ENCODE measurements at places on chromosomes 2 and 18.

DNA sequence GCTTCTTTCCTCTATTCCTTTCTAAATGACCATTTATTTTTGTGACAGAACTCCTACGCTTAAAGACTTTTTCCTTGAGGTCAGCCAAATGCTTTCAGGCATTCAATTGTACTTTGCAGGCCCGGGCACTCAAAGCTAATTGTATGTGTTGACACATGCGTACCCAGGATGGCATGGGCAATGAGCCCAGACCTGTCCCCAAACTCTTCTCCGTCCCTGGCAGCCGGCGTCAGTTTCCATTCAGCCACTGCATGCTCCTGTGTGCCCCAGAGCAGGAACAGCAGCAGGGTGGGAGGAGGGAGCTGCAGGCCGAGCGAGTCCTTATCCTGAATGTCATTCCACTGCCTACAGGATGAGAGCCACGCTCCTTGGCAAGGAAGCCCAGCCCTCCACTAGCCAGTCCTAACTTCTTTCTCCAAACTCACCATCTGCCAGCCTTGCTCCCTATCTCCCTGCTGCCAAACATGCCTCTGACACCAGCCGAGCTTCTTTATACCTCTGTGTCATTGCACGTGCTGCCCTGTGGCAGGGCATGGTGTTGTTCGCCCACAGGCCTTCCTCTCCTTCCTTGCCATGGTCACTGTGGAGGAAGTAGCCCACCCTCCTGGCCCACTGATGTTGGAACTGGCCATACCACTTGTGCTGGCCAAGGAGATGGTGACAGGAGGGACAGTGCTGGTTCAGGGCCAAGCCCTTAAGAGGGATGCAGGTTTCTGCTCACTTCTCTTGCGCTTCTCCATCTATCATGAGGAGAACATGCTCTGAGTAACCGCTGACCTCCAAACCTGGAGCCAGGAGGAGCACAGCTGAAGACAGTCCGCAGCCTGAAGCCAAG lies 116.9 kb upstream of the FHL2 start:
- no peak for DNase-seq

DNA sequence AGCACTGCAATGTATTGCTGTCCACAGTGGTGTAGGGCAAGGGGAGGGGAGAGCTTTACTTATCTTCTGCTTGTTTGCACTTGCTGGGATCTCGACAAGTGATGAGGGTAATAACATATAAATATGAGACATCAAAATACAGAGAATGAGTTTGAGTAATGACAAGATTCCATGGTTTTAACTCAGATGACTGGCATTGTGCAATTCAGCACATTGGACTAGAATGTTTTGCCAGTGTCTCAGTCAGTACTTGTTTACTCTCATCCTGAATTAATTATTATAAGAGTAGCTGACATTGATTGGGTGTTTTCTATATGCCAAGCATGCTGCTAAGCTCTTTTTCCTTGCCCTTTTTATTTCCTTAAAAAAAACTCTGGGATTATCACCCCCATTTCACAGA lies 306.7 kb upstream of the MMADHC start:
- DNase-seq = no peak

DNA sequence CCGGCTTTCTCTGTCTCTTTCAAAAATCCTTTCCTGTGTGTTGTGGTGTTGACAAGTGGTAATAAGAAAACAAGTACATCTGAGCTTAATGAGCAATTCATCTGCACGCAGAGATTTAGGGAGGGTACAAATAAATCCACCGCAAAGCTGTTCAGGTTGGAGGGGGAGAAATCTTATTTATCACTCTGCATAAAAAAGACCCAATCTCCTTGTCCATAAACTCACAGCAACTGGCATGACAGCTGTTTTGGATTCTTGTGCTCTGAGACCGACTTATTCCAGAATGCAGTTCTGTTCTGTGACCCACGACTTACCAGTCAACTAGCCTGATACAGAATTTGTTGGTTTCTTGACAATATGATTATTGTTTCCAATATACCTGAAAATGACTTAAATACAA lies 380.1 kb downstream of the SOX11 start:
- DNase-seq = no peak

- DNase-seq = no peak
Observed at GRCh38 chr2:74575320-74575719, 20.8 kb downstream of the DOK1 start.

DNA sequence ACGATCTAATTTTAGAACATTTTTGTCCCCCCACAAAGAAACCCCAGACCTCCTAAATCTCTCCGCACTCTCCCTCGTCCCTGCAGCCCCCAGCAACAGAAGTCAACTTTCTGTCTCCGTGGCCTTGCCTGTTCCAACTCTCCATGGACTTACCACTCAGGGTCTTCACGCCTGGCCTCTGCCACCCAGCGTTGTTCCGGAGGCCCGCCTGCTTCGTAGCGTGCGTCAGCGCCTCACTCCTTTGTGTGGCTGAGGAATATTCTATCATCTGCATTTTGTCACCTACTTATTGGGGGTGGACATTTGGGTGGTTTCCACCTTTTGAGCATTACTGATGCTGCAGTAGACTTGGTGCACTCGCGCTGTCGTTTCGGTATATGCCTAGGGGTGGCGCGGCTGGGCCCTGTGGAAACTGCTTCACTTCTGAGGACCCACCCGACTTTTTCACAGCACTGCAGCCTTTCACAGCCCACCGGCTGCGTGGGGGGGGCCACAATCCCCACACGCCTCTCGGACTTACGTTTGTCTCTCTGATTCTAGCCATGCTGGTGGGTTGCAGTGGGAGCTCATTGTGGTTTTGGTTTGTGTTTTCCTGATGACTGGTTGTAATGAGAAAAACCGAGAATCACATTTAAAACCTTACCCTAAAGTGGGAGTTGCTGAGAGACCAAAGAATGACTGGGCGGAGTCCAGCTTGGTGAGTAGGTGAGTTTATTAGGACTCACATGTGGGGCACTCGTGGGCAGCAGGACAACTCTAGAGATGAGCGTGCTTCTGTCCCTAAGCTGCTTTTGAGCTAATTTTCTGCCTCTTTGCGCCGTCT lies 1.4 kb upstream of the HSBP1L1 start:
- DNase-seq = peak; percentile 65

- no peak for DNase-seq
Observed at GRCh38 chr2:173028671-173029070, 47.0 kb upstream of the MAP3K20 start.

- DNase-seq = peak; percentile 19
Observed at GRCh38 chr2:26298638-26299393, 47.1 kb upstream of the SELENOI start.

DNA sequence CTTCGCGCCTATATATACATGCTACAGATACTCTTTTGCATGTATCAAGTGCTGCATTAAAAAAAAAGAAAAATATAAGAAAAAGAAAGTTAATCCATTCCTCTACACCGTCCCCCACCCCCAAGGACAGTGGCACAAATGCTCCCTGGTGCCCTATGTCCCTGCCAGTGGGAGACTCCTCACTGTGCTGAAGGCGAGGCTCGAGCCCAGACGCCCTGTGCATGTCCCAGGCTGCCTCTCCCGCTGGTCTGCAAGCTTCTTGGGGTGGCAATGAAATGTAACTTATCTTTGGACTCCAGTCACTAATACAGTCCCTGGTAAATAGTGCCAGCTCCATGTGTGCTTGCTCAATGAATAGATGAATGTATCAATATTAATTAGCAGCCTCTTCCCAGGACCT lies 185.6 kb upstream of the SMAD2 start:
- DNase-seq = no peak

GRCh38 chr2:199848389-199849130 lies 2.4 kb downstream of the FTCDNL1 start:
- DNase-seq = no peak

- DNase-seq = no peak
Observed at GRCh38 chr2:101241158-101241557, 11.5 kb upstream of the CNOT11 start.

DNA sequence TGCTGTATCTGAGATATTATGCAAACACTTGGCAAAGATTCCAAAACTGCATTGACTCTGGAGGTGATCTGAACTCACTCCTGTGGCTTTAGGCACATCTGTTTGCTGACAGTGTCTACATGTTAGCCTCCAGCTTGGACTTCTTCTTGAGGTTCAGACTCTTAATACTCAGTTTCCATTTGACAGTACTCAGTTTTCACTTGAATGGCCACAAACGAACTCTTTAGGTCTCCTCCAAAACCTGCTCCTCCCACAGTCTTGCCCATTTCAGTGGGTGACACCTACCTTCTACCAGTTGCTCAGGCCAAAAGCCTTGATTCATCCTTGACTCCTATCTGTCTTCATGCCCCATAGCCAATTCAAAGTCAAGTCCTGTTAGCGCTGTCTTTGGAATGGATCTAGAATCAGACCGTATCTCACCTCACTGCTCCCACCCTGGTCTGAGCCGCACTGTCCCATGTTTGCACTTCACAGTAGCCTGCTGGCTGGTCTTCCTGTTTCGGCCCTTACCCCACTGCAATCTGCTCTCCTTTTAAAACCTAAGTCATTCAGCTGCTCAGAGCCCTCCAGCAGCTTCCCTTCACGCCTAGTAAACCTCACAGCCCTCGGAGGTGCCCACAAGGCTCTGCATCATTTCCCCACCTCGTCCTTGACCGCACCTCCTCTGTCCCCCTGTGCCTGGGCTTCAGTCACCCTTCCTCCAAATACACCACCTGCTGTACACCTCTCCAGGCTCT lies 10.5 kb downstream of the ATG16L1 start:
- DNase-seq = no peak

GRCh38 chr18:76506974-76507764 lies 12.1 kb upstream of the ZNF516 start:
- no peak for DNase-seq

DNA sequence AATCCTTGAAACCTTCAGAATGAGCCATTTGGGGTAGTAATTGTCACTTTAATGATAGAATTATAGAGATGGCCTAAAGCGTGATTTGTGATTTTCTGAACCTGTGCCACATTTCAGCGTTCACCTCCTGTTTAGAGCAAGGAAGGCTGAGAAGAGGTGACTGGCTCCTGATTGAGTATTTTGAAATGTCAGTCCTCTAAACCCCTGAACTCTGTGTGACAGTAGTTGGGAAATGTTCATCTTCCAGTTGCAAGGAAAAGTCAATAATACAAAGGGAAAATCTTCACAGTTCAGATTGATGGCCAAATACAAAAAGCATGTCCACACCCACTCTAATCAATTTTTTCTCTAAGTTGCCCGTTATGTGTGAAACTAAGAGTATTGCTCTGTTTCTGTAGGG lies 305.2 kb downstream of the ARHGAP15 start:
- no peak for DNase-seq

GRCh38 chr2:239507576-239508258 lies 106.9 kb upstream of the HDAC4 start:
- no peak for DNase-seq

GRCh38 chr2:138267161-138267901 lies 234.2 kb upstream of the SPOPL start:
- DNase-seq = no peak

- no peak for DNase-seq
Observed at GRCh38 chr2:74502147-74502719, 2.8 kb upstream of the LBX2 start.

GRCh38 chr2:159613651-159614285 lies 2.6 kb downstream of the BAZ2B start:
- no peak for DNase-seq

- DNase-seq = no peak
Observed at GRCh38 chr2:134124047-134124753, 129.7 kb upstream of the MGAT5 start.

GRCh38 chr2:48905696-48906095 lies 150.2 kb upstream of the LHCGR start:
- DNase-seq = no peak

DNA sequence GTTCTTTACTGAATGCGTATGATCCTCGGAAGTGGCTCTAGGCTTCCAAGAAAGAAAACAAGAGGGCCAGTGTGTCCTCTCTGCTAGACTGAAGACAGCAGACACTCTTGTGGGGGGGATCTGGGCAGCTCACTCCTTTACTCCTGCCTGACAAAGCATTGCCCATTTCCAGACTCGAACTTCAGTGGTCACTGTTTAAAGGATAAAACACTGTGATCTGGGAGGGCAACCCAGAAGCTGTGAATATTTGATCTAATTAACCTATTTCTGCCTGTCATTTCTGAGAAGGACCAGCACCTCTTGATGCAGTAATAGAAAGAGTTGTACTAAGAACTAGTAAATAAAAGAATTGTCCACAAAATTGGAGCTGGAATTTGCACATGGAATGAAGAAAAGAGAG lies 24.5 kb upstream of the CCDC68 start:
- DNase-seq = no peak

GRCh38 chr2:210189452-210190138 lies 18.4 kb upstream of the KANSL1L start:
- no peak for DNase-seq

DNA sequence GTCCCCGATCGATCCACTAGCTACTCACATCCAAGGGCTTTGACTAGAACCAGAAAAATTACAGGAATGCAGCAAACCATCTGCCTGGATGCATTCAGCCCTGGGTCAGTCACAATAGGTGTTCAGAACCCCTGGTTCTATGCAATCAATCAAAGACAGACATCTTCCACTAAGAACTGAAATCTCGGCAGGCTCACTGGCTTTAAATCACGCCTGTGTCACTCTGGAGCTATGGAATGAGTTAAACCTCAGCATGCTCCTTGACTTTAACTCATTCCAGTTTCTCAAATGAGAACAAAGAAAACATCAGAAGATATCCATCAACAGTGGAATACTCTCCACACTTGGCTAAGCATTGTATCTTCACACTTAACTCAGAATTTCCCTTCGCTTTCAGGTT lies 68.1 kb upstream of the SPTBN1 start:
- no peak for DNase-seq

GRCh38 chr18:60145776-60146175 lies 226.8 kb downstream of the MC4R start:
- no peak for DNase-seq

DNA sequence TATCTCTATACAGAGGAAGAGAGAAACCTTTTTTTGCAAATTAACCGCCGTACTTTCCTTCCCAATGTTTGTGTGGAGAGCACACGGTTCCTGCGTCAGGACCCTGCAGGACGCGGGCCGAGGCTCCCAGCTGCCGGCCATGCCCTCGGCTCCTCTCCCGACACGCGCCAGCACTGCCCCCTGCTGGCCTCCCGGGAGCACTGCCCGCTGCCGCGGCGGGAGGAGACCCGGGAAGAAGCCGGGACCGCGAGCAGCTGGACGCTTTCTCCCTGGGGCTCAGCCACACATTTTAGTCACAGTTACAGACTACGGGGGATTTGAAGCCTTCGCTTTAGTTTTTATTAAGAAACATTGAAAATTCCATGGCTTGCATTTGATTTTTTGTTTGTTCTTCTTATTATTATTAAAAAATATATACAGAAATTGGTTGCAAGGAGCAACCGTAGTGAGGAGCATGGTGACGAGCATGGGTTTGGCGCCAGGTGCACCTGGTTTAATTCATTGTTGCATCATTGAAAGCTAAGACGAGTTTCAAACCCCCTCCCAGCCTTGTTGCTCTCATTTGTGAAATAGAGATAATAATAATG lies 401.2 kb downstream of the GALR1 start:
- peak; percentile 45 for DNase-seq

DNA sequence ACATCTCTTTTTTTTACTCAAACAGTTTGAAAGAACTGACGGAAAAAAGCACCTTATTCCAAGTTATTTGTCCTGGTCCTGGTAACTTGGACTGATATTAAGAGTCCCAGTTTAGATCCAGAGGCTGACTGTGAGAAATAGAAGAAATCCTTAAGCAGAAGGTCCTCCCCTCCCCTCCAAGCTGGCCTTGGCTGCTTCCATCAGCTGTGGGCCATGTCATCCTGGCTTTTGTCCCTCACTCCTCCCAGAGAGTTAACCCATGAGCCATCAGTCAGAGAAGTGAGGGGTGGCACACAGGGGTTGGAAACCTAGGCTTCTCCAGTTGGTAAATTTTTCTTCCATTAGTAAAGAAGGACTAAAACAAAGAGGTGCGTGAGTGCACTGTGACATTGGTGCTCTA lies 9.7 kb upstream of the NAPG start:
- DNase-seq = no peak

Measured in CD4-positive, alpha-beta T cell treated with Interleukin-15 for 4 hours (primary cell).